ENCODE measurements at places on chromosomes 13 and 19.

GRCh38 chr13:72985610-72986009 is 73.2 kb upstream of the KLF5 start:
- DNase-seq: no peak

DNA sequence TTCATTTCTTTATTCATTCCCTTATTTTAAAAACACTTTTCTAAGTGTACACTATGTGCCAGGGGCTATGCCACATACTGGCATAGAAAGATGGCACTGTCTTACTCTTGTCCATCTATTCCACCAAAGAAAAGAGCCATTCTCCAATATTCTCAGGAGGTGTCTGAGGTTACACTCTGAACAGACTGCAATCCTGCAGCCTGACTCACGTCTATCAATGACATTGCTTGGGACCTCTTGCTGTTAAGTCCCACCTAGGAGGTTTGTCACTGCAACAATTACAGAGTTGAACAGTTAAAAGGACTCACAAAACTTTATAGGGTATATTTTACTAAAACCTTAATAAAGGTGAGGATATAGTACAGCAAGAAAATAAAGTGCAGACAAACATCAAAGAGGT is 512.9 kb upstream of the HTR2A start:
- DNase-seq: no peak

GRCh38 chr13:114097893-114098688 is 34.3 kb downstream of the RASA3 start:
- no peak for DNase-seq

DNA sequence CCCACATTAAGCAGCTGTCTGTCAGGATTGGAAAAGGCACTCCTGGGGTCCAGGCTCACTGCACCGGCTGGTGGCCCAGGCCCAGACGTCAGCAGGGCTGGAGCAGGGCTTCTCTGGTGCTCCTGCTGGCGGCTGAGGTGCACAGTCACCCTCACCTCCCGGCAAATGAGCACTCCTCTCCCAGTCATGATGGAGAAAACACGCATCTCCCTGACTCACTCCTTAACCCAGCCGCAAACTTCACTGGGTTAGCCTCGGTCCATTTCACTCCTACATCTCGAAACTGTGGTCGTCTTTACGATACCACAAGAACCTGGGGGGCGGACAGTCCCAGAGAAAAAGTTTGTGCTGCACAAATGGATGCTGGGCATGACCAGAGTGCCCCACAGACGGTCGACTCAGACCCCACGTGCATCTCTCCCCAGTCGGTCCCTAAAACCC is 3.3 kb upstream of the RASA3 start:
- DNase-seq: no peak

DNA sequence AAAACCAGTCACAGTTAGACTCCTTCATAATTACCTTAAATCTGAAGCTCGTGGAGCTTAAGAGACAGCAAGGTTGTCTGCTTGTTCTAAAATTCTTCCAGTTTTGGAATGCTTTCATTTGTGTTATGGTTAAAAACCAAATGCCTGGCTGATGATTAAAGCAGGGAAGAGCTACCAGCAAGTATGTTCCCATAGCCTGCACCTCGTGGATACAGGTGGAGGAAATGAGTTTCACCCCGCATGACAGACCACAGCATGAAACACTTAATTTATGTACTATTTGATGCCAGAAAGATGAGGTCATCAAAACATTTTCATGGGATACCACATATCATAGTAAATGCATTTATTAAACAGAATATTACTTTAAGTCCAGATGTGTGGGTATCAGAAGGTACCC is 416 bp upstream of the DOCK9 start:
- DNase-seq: no peak

All from NCI-H1092 (cell line).